ENCODE measurements at places on chromosomes 11 and 22. TPM values are rescaled to one million over a fixed set of nuclear protein-coding genes. Genes with fewer than 3 reads are reported as not detected.

SCN2B gene
- total RNA-seq = 0.39 TPM

PRRG4 gene
- 0.10 TPM for total RNA-seq

NAV2 gene
- total RNA-seq = 117 TPM

BBOX1 gene
- not detected for total RNA-seq

CASP1 gene
- total RNA-seq = not detected

TEX54 gene
- total RNA-seq = 1.0 TPM

KIRREL3 gene
- 25.3 TPM for total RNA-seq

MS4A7 gene
- total RNA-seq = not detected

VSTM5 gene
- 2.0 TPM for total RNA-seq

KCNJ11 gene
- total RNA-seq = 1.2 TPM

CTTN gene
- total RNA-seq = 296 TPM

NCR3LG1 gene
- 0.51 TPM for total RNA-seq

FBLN1 gene
- total RNA-seq = 184 TPM

OR56A1 gene
- 0.15 TPM for total RNA-seq

C11orf86 gene
- total RNA-seq = not detected

OR2AT4 gene
- not detected for total RNA-seq

SPDYC gene
- not detected for total RNA-seq

SPON1 gene
- 0.81 TPM for total RNA-seq

CDKN1C gene
- total RNA-seq = 391 TPM

POU2AF3 gene
- not detected for total RNA-seq

GLB1L2 gene
- total RNA-seq = 1.0 TPM

All from glutamatergic neuron (in vitro differentiated cells).